ENCODE measurements at places on chromosomes 16 and 17. TPM values are rescaled to one million over a fixed set of nuclear protein-coding genes. Genes with fewer than 3 reads are reported as not detected.

HES7 gene
- 3.9 TPM for total RNA-seq

GRCh38 chr16:68105611-68106010 is 20.4 kb downstream of the NFATC3 start:
- peaks cover 6% of the 10 kb centered on the region for H3K4me1 ChIP-seq
- peaks cover 24% of the 10 kb centered on the region for H3K36me3 ChIP-seq
- no peak overlapping the region for H3K4me3 ChIP-seq
- no peak for DNase-seq
- H3K27me3 ChIP-seq = no peaks in the 10 kb centered on the region

DNA sequence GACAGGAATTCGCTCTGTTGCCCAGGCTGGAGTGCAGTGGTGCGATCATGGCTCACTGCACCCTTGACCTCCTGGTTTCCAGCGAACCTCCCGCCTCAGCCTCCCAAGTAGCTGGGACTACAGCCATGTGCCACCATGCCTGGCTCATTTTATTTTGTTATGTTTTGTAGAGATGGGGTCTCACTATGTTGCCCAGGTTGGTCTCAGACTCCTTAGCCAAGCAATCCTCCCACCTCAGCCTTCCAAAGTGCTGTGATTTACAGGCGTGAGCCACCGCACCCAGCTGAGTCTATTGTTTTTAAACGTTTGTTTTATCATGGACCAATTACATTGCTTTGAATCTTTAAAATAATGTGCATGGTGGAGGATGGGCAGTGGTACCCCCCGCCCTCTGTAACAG is 28.9 kb downstream of the COTL1 start:
- H3K27me3 ChIP-seq = no peaks in the 10 kb centered on the region
- DNase-seq = no peak
- H3K27ac ChIP-seq = no peak overlapping the region

GRCh38 chr16:25571712-25572111 is 120.0 kb upstream of the HS3ST4 start:
- no peak overlapping the region for H3K27ac ChIP-seq
- DNase-seq = no peak
- no peak overlapping the region for H3K4me3 ChIP-seq
- peaks cover 28% of the 10 kb centered on the region for H3K36me3 ChIP-seq
- peaks cover 13% of the 10 kb centered on the region for H3K4me1 ChIP-seq

OR1F1 gene
- 0.44 TPM for total RNA-seq

- H3K27ac ChIP-seq = no peak overlapping the region
- H3K27me3 ChIP-seq = no peaks in the 10 kb centered on the region
- H3K4me1 ChIP-seq = peaks cover 5% of the 10 kb centered on the region
- H3K36me3 ChIP-seq = no peaks in the 10 kb centered on the region
Measured at GRCh38 chr17:37025847-37026530, 77.2 kb downstream of the AATF start.

GAST gene
- not detected for total RNA-seq

GRCh38 chr17:1658100-1658499 is 8.4 kb upstream of the RILP start:
- no peak for DNase-seq
- peaks cover 91% of the 10 kb centered on the region for H3K36me3 ChIP-seq
- no peaks in the 10 kb centered on the region for H3K27me3 ChIP-seq
- H3K27ac ChIP-seq = no peak overlapping the region
- H3K4me1 ChIP-seq = no peaks in the 10 kb centered on the region

- DNase-seq = no peak
- no peaks in the 10 kb centered on the region for H3K36me3 ChIP-seq
- H3K27me3 ChIP-seq = peaks cover 99% of the 10 kb centered on the region
Measured at GRCh38 chr17:48547808-48548522, 3.1 kb upstream of the HOXB2 start.

SLC5A10 gene
- total RNA-seq = not detected

- DNase-seq = no peak
- peaks cover 70% of the 10 kb centered on the region for H3K36me3 ChIP-seq
- H3K27ac ChIP-seq = peak overlapping the region; percentile 83
- H3K4me3 ChIP-seq = no peak overlapping the region
Measured at GRCh38 chr16:56833243-56833970, 31.6 kb upstream of the SLC12A3 start.

TTYH2 gene
- total RNA-seq = 5.1 TPM

- DNase-seq = peak; percentile 87
- peaks cover 40% of the 10 kb centered on the region for H3K4me1 ChIP-seq
- H3K27ac ChIP-seq = no peak overlapping the region
- H3K4me3 ChIP-seq = no peak overlapping the region
Measured at GRCh38 chr17:46942441-46943217, 19.7 kb downstream of the GOSR2 start.

ALOXE3 gene
- total RNA-seq = 0.81 TPM

DNA sequence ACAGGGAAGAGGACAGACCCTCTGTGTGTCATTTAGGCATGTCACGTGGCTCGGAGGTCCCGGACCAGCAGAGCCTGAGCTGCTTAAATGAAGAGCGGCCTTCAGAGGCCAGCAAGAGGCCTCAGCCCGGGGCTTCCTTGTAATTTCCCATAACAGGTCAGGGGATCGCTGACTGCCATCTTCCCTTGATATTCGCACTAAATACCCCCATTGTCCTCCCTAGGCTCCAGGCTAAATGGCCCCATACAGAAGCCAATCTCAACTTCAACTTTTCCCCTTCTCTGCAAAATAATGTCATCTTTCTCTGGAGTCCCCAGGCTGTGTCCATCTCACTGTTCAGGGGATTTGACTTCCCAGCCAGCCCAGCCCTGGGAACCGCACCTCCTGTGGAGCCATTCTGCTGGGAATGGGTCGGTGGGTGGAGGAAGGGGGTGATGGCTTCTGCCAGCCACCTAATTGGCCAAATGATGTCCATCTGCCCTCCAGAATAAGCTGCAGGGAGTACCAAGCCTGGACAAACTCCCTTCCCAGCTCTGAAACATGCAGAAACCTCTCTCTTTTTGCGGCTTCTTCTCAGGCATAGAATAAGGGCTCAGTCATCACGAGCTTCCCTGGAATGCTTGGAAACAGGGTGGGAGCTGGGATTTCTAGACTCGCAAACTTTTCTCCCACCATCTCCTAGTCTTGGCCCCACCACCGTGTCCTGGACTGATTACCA is 129.9 kb downstream of the SDK2 start:
- no peak for DNase-seq
- no peak overlapping the region for H3K27ac ChIP-seq
- peaks cover 24% of the 10 kb centered on the region for H3K4me1 ChIP-seq
- no peaks in the 10 kb centered on the region for H3K27me3 ChIP-seq
- no peak overlapping the region for H3K4me3 ChIP-seq

GRCh38 chr17:16989230-16989952 is 17.5 kb upstream of the TNFRSF13B start:
- no peak overlapping the region for H3K4me3 ChIP-seq
- H3K36me3 ChIP-seq = no peaks in the 10 kb centered on the region
- H3K27me3 ChIP-seq = no peaks in the 10 kb centered on the region
- H3K4me1 ChIP-seq = no peaks in the 10 kb centered on the region
- no peak for DNase-seq
- no peak overlapping the region for H3K27ac ChIP-seq

MT3 gene
- 0.71 TPM for total RNA-seq

GRCh38 chr16:49644145-49644463 is 211.8 kb downstream of the ZNF423 start:
- peak overlapping the region; percentile 87 for H3K27ac ChIP-seq
- H3K27me3 ChIP-seq = peaks cover 2% of the 10 kb centered on the region
- DNase-seq = no peak
- H3K36me3 ChIP-seq = peaks cover 31% of the 10 kb centered on the region
- H3K4me1 ChIP-seq = peaks cover 47% of the 10 kb centered on the region

DNA sequence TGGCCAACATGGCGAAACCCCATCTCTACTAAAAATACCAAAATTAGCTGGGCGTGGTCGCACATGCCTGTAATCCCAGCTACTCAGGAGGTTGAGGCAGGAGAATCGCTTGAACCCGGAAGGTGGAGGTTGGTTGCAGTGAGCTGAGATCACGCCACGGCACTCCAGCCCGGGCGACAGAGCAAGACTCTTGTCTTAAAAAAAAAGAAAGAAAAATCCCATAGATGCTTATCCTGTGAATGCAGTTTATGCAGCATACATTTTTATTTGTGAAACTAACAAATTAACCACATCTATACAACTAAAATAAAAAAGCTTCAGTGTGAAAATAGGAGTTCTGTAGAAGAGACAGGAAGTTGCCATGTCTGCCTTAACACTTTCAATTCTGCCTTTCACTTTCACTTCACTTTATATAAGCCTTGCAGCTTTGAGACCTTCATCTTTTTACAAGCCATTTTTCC is 7.1 kb downstream of the IGSF6 start:
- H3K4me3 ChIP-seq = no peak overlapping the region
- no peaks in the 10 kb centered on the region for H3K36me3 ChIP-seq
- 0 out of 2 replicates have a peak, but pooled peaks cover 3% of the 10 kb centered on the region for H3K4me1 ChIP-seq
- H3K27ac ChIP-seq = no peak overlapping the region
- DNase-seq = no peak

DNA sequence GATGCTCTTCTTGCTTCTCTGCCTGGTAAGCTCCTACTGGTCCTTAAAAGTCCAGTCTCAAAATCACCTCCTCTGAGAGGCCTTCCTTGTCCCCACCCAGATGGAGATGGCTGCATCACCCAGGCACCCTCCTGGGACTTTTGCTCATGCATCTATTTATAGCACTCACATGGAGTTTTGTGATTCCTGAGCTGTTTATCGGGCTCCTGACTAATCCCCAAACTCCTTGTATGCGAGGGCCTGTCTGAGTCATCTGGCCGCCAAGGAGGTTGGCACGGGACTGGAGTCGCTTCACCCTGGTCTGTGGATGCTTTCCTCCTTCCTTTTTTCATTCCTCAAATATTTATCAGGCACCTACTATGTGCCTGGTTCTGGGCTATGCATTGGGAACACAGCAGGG is 2.3 kb upstream of the MAP2K3 start:
- H3K4me3 ChIP-seq = no peak overlapping the region
- H3K4me1 ChIP-seq = peaks cover 14% of the 10 kb centered on the region
- DNase-seq = no peak

DNA sequence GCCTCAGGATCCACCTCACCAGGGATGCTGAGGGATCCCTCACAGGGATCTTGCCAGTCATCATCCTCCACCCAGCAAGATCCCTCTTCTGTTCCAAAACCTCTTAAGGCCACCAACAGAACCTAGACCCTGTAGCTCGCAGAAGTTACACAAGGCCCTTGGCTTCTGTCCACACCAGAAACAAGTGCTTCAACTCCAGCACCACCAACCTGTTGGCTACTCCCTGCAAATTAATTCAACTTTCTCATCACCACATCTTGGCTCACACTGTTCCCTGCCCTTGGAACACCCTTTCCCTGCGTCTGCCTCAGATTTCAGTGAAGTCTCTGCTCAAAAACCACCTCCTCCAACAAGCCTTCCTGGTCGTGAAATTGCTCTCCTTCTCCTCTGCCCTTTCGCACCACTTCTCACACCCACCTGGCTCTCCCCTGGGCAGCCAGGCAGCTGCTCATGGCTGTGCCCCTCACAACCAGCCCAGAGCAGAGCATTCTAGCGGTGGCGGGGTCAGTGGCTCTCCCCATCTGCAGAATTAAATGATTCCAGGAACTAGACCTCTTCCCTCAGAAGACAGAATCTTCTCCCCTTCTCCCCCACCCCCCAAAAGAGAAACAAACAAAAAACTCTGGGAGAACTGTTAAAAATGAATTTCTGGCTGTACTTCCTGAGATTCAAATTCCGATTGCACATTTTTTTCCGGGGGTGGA is 1.8 kb downstream of the PLLP start:
- H3K36me3 ChIP-seq = no peaks in the 10 kb centered on the region
- H3K27me3 ChIP-seq = peaks cover 44% of the 10 kb centered on the region
- peaks cover 9% of the 10 kb centered on the region for H3K4me1 ChIP-seq
- no peak overlapping the region for H3K4me3 ChIP-seq

KRTAP2-4 gene
- total RNA-seq = not detected

DNA sequence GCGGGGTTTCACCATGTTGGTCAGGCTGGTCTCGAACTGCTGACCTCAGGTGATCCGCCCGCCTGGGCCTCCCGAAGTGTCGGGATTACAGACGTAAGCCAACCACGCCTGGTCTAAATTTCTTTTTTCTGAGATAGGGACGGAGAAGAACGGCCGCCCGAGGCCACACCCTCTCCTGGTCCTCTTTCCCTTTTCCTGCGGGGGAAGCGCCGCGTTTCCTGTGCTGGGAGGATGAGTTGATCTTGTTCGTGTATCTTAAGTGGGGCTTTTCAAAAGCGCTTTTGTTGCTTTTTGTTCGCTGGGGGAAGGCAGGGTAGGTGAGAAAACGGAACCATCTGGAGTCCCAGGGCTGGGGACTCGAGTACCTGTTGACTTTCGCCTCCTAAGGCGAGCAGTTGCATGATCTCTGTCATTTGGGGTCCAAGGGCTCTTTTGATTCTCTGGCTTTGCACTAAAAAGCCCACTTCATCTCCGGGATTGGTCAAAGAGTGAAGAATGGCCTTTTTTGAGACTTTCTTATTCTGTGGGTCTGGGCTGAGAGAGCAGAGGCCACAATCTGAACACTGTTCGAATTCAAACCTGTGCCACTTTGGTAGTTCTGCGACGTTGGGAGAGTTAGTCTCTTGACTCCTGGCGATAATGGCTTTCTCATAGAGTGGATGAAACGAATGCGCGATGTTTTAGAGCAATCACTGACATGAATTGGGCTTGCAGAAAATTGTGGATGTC is 1.3 kb downstream of the FUS start:
- peak; percentile 30 for DNase-seq
- peaks cover 53% of the 10 kb centered on the region for H3K36me3 ChIP-seq
- H3K27ac ChIP-seq = peak overlapping the region; percentile 94
- H3K27me3 ChIP-seq = no peaks in the 10 kb centered on the region
- peak overlapping the region; percentile 95 for H3K4me3 ChIP-seq

CLEC18A gene
- 0.46 TPM for total RNA-seq

- no peaks in the 10 kb centered on the region for H3K27me3 ChIP-seq
- H3K4me1 ChIP-seq = peaks cover 12% of the 10 kb centered on the region
- no peaks in the 10 kb centered on the region for H3K36me3 ChIP-seq
- no peak overlapping the region for H3K27ac ChIP-seq
Measured at GRCh38 chr16:68361485-68361884, 50.7 kb downstream of the PRMT7 start.

DNA sequence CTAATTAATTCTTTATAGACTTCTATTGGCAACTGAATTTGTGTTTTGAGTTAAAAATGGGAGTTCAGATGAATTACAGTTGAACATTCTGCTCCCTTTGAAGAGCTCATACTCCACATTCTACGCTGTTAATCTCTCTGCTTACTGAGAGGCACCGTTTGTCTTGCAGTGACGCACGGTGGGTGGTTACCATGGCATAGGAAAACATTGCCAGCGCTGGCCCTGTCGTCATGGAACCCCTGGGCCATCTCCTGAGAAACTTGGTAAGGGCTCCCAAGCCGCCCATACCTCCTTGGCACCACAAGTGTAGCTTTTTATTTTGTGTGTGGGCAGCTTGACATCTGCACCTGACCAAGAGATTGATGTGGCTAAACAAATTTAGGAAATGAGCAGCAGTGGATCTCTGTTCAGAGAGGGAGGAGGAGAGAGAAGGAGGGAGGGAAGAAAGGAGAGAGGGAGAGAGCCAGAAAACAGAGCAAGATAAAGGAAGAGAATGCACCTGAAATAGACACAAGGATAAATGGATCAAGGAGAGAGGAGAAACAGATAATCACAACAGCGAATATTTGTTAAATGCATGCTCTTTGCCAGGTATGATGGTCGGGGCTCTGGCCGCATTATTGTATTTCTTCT is 398.5 kb downstream of the HAPSTR1 start:
- peak; percentile 12 for DNase-seq
- no peaks in the 10 kb centered on the region for H3K4me1 ChIP-seq
- H3K27ac ChIP-seq = no peak overlapping the region
- peaks cover 3% of the 10 kb centered on the region for H3K27me3 ChIP-seq

GRCh38 chr17:49746791-49747490 is 17.0 kb downstream of the FAM117A start:
- peak overlapping the region; percentile 33 for H3K27ac ChIP-seq
- no peaks in the 10 kb centered on the region for H3K27me3 ChIP-seq
- DNase-seq = no peak

SEZ6 gene
- total RNA-seq = 1.4 TPM
